Activated CD4-positive, alpha-beta T cell treated with anti-CD3 and anti-CD28 coated beads, Interleukin-10, Interleukin-2, amounts not matched to agents 100 ng/mL and 50 ng/mL, durations not matched to agents 16 hours and 8 hours (primary cell): ENCODE measurements at places on chromosomes 6 and 20.
A peak's percentile ranks its signal among the peaks of the same experiment; 100 is the strongest.

DNA sequence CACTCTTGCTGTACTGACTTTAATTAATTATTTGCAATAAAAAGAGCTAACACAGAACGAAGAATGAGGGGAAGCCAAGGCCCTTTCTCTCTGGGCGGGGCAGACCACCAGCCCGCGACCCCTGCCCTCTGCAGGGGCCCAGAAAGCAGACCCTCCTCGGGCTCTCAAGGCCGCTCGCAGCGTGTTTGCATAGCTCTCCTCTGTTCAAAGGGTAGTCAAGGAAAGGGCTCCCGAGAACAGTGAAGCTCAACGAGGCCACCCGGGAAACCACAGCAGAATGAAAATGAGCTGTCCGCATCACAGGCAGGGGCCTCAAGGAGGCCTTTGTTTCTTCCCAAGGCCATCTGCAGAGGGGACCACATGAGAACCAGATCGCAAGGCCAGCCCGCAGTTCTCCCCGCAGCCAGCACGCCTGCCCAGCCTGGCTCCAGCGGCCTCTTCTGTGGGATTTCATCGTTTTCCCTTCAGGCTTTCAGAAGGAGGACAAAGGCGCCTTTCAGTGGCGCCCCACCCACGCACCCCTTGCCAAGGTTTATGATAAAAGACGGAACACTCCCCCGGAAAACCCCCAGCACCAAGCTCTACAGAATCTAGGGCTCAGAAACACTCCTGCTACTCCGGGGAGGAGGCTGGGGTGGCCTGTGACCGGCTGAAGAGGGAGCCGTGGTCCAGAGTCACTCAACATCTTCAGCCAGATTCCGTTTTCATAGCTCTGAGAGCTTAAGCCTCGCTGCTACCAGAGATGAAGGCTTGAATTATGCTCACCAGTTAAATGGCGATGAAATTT lies 25.3 kb downstream of the ACSS1 start:
- DNase-seq = no peak

GRCh38 chr20:5786930-5787795 lies 37.0 kb downstream of the SHLD1 start:
- no peak for DNase-seq

- DNase-seq = no peak
Observed at GRCh38 chr6:41705311-41705995, 30.0 kb downstream of the TFEB start.

DNA sequence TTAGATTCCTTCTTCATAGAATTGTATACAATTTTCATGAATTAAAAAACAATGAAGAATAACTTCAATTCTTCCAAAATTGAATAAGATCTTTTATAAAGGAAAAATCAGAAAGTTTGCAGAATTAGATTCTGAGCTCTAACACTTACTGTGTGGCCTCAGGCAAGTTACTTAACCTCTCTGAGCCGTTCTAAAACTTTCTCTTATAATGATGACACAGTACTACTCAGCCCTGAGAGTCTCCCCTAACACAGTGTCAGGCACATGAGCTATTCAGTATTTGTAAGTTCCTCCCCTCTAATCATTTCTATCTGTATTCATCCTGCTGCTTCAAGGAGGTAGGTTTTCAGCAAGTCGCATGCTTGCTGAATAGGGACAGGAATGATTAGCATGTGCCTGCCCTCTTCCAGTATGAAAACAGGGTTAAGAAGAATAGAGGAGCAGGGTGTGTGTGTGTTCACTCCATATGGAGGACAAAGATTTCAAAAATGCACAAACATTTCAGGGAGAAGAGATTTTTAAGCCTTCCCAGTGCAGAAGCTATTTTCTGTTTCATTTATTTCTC lies 11.4 kb downstream of the ID4 start:
- DNase-seq = no peak

DNA sequence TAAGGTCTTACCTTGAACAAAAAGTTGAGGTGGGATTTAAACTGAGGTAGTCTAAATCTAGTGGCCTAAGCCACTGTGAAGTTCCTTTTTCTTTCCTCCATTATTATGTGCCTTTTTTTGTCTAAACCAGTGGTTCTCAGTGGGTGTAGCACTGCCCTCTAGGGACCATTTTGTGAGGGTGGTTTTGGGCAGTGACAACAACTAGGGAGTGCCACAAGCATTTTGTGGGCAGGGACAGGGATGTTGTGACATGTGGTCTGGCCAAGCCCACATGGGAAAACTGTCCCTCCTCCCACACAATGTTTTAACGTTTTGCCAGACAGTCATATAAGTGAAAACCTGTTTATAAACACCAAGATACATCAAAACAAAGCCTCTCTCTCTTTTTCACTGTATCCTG lies 899.4 kb upstream of the FLRT3 start:
- peak; percentile 29 for DNase-seq

DNA sequence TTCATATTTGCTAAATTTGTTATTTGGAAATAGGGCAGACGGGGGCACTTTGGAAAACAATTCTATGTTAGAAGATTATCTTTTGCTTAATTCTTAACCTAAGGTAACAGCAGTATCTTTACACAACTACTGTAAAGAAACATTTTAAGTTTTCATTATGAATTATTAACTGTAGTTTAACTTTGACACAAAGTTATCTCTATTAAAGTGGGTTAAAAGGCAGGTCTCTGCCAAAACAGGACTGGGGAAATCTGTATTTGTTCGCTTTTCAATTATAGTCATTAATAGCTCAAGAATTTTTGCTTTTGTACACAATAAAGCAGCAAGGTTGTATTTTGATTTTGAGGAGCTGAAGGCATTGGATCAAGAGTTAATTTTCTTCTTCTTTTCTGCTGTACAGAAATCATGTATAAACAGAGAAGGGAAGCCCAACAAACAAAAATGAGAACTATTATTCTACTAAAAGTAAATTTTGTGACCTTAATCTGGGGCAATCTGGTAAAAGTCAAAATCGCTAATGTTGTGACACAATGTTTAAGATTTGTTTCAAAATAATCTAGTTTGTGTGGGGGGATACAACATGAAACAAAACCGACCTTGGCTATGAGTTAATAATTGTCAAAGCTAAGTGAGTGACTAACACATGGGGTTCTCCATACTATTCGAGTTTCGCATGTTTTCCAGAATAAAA lies 2.9 kb downstream of the STAU1 start:
- no peak for DNase-seq

- DNase-seq = no peak
Observed at GRCh38 chr6:131317516-131317915, 182.2 kb downstream of the AKAP7 start.

GRCh38 chr20:11766961-11767360 lies 150.7 kb upstream of the BTBD3 start:
- no peak for DNase-seq

GRCh38 chr6:134707342-134708031 lies 242.4 kb downstream of the ALDH8A1 start:
- no peak for DNase-seq

GRCh38 chr6:150560004-150560883 lies 39.4 kb upstream of the PLEKHG1 start:
- DNase-seq = no peak

- DNase-seq = no peak
Observed at GRCh38 chr6:7343546-7344475, 30.8 kb upstream of the SSR1 start.

DNA sequence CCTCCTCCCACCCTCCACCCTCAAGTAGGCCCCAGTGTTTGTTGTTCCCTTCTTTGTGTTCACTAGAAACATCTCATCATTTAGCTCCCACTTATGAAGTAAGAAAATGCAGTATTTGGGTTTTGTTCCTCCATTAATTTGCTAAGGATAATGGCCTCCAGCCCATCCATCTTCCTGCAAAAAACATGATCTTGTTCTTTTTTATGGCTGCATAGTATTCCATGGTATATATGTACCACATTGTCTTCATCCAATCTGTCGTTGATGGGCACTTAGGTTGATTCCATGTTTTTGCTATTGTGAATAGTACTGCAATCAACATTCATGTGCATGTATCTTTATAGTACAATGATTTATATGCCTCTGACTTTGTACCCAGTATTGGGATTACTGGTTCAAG lies 416.8 kb upstream of the SASH1 start:
- DNase-seq = no peak

DNA sequence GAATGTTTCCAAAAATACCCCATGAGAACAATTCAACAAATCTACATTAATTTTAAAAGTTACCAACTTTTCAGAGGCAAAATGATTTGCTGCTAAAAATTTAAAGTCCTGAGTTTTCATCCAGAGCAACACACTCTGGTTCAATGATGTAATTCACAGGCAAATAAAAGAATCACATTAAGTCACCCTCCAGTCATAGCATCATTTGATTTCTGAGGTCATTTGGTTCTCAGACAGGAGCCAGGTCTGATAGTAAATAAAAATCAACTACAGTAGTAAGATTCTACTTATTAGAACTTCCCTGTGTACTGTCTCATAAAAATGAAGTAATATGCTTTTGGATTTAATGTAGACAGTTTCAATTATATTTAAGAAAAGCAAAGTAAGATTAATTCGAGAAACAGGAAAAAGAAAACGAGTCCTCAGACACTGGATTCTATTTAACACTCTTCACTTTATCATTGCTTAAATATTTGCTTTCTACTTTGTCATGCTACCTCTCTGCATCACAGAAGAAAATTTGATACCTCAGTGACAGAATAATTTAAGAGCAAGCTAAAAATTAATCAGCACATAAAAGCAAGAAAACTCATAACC lies 25.8 kb downstream of the MAP7 start:
- no peak for DNase-seq

DNA sequence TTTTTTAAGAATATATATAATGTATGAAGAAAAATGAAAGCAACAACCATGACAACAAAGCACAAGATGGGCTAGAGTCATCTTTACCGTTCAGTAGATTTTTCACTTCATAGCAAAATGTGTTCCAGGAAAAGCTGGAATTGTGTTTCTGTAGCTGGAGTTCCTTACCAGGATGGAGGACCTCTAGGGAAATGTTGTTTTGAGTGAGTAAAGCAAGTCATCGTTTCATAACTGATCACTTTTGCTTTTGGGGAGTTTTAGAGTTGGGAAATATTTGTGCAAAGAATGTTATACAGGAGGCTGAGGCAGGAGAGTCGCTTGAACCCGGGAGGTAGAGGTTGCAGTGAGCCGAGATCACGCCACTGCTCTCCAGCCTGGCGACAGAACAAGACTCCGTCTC lies 151.6 kb downstream of the SASH1 start:
- no peak for DNase-seq

GRCh38 chr20:516799-517198 lies 26.8 kb downstream of the CSNK2A1 start:
- DNase-seq = no peak

GRCh38 chr20:62368976-62369814 lies 2.1 kb upstream of the LAMA5 start:
- no peak for DNase-seq

DNA sequence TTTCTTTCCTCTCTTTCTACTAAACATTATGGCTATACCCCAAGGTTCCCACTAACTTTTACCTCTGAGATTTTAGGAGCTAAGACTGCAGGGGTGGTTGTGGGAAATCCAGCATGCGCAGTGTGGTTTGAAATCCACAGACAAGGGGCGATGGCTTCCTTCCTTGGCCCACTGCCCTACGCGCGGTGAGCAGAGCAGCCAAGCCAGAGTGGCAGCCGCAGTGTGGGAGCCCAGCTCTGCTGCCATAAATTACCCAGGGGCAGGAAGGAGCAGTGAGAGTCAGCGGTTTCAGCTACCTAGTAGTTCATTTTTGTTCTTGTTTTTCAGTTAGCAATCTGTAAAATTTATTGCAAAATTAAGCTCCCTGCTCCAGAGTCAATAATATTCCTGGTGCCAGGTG lies 101.4 kb downstream of the BMP2 start:
- no peak for DNase-seq

DNA sequence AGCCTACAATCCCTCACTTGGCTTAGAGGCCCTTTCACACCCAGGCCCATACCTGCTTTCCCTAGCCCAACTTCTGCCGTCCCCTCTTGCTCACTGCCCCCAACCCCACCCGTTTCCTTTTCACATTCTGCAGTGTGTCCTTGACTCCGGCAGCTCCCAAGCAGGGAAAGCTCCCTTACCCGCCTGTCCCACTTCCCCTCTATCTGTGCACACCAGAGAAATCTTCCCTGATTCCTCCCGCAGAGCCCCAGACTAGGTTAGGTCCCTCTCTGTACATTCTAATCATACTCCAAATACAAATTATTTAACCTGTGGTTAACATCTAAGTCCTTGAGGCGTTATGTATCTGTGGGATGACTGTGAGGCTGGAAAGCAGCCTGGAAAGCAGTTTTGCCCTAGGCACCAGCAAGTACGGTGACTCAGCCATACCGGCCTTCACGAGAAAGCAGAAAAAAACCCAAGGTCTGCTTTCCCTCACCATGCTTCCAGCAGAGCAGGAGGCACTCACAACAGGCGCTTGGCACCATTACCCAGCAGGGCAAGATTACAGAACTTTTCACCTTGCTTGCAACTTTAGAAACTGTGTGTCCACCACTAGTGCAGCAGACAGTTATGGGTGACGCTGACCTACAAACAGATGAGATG lies 22.3 kb downstream of the ELOVL5 start:
- DNase-seq = no peak

GRCh38 chr6:24879351-24879750 lies 56.4 kb downstream of the RIPOR2 start:
- DNase-seq = no peak

DNA sequence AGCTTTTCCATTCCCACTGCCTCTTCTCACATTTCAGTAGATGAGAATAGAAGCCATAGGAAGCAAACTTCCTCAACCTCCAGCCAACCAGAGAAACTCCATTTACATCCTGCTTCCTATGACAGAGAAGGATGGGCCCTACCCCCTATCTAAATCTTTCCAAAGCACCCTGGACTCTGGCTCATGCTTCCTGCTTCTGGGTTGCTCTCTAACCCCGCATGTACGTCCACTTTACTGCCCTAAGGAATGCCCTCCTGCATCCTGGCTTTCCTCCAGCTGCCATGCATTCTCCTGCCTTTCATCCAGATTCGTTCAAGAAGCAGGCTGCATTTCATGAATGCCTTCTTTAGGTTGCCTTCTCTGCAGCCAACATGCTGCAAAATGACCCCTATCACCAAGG lies 91.9 kb downstream of the FAM217A start:
- DNase-seq = no peak

DNA sequence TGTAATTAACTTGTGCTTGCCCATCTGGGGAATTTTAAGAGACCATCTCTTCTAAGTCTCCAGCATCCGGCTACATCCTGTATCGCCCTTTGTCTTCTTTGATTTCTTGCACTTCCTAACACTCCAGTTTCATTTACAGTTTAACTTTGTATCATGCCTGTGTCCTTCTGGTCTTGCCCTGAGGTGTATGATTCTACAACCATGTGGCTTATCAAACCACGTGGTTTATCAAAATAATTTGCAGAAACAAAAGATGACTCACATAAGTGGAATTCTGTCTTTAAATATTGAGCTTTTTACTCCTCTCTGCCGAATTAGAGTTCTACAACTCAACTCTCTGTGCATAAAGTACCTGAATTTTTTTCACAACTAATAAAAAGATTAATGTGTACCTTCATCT lies 580.7 kb downstream of the KIF16B start:
- DNase-seq = no peak

GRCh38 chr20:63502671-63503172 lies 3.8 kb upstream of the EEF1A2 start:
- DNase-seq = no peak

- DNase-seq = no peak
Observed at GRCh38 chr6:3045777-3046176, 22.5 kb upstream of the RIPK1 start.
